Effector memory CD8-positive, alpha-beta T cell (primary cell): ENCODE measurements at places on chromosomes 5 and 9.

DNA sequence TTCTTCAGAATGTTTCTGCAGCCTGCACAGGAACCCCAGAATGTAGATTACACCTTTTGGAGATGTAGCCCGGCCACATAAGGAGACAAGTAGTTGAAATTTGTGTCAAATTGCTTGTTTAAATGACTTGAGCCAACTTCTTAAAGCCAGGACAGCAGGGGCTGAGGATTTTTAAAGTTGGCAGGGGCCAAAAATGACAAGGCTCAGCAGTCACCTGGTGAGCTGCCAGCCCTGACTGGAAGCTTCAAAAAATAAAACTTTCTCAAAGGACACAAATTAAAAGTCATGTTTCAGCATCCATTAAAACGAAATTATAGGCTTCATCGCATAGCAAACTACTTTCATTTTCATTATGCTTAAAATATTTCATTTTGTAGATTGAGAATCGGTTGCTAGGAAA lies 340.3 kb upstream of the WWC1 start:
- no peak for DNase-seq

DNA sequence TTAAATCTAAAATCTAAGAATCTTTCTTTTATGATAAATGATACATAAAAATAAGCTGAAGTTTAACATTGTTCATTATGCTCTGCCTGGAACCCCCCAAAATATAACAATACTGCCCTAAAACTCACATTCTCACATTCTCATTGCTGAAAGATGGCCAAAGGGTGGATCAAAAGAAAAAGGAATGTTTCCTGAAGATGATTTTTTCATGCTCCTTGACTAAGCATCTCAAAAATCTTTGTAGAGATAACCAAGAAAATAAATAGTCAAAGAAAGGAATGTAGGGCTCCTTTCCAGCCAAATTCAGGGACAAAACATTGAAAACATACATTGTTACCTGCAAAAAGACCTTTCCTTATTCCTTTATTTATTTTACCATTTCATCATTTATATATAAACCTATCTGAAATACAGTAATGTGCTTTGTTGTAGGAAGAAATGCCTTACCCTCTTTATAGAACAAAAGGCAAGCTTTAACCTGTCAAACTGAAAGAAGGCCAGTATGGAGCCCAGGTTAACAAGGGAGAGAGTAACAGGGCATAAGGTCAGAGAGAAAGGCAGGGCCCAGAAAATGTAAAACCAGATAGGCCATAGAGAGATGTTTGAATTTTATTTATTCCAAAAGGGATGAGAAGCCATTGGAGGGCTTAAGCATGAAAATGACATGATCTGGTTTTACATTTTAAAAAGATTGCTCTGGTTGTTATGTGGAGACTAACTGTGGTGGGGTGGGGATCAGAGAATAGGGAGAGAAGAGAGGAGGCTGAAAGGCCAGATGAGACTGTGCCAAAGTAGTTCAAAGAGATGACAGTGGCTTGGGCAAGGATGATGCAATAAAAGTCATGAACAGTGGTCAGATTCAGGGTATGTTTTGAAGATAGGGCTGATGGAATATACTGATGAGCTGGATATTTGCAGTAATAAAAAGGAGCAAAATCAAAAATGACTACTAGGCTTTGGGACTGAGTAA lies 37.3 kb upstream of the CDK5RAP2 start:
- DNase-seq, result no peak

GRCh38 chr9:76866689-76867088 lies 39.2 kb downstream of the PRUNE2 start:
- DNase-seq, result no peak

GRCh38 chr5:42022383-42022972 lies 97.4 kb downstream of the FBXO4 start:
- DNase-seq, result no peak

DNA sequence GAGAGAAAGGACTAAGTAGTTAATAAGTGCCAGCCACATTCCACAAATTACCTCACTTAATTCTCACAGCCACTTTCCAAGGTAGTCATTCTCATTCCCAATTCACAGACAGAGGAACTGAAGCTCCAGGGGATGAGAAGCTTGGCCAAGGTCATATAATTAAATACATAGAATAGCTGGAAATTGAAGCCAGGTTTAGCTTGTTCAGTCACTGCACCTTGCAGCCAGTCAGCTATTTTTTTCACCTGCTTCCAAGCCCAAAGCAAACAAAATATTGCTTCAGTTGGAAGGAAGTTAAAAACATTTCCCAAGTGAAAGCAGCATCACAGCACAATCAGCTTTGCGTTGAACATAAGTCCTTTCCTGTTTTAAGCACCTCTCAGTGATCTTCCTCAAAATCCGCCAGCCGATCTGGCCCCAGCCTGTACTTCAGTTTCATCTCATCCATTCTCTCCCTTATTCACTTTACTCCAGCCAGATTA lies 4.8 kb downstream of the ALDH1A1 start:
- no peak for DNase-seq

DNA sequence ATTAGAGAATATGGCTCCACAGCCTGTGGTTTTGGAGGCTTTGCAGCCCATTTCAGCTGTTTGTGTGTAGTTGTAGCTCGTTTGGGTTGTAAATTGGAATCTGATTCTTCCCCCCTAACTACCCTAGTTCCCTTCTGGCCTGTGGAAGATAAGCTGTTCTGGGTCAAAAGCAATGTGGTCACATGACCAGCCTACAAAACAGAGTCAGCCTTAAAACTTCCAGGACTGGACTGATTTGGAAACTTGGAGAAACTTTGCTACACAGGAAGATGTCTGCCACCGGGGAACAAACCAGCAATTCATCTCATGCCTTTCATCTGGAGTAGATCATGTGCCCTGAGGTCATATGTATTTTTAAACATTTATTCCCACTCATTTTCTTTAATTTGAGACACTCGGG lies 83.8 kb downstream of the DAPK1 start:
- DNase-seq, result no peak

DNA sequence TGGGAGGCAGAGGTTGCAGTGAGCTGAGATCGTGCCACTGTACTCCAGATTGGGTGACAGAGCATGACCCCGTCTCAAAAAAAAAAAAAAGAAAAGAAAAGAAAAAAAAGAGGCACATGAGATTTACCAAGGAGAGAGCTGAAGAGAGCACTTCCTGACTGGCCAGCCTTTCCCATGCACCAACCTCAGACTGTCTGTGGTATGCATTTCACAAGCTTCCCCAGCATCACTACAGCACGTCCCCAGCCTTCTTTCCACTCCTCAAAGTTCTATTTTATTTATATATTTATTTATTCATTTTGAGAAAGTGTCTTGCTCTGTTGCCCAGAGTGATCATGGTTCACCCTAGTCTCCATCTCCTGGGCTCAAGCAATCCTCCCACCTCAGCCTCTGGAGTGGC lies 13.6 kb upstream of the FUBP3 start:
- no peak for DNase-seq

GRCh38 chr9:117739624-117740347 lies 35.6 kb downstream of the TLR4 start:
- no peak for DNase-seq

GRCh38 chr9:98902516-98902915 lies 41.2 kb upstream of the COL15A1 start:
- no peak for DNase-seq
